ENCODE measurements at places on chromosomes 7 and 10. TPM values are rescaled to one million over a fixed set of nuclear protein-coding genes. Genes with fewer than 3 reads are reported as not detected.

DNA sequence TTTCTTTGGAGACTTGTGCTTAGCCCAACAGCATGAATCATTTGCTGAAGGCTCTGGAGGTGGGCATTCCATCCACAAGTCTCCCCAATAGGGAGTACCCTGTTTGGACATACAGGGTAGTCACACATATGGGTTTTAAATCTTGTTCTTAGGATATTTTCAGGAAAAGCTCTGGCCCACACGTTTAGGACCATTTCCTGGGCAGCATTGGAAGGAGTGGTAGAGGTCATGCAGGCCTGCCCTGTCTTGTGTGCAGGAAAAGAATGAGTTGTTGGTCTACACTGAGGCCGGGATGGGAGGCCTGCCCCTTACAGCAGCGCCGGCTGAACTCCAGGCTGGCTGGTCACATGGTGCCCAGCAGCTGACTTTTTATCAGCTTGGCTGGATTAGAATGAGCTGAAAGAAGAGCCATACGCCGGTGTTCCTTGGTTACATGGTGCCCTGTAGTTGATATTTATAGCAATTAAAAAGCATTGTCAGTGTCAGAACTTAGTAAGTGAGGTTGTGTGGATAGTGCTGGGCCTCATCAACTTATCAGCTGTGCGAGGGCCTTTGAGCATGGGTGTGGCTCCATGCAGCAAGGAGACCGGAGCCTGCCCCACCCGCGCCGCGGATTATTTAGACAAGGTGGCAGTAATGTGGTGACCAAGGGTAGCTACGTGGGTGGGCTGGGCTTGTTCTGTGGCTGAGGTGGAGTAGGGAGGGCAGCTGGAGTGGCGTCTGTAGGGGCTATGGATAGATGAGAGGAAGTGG, 28.6 kb downstream of the OGDH start:
- peaks cover 21% of the 10 kb centered on the region for H3K4me1 ChIP-seq
- H3K27ac ChIP-seq, result peak overlapping the region; percentile 91
- H3K36me3 ChIP-seq, result no peaks in the 10 kb centered on the region
- H3K4me3 ChIP-seq, result no peak overlapping the region

DNA sequence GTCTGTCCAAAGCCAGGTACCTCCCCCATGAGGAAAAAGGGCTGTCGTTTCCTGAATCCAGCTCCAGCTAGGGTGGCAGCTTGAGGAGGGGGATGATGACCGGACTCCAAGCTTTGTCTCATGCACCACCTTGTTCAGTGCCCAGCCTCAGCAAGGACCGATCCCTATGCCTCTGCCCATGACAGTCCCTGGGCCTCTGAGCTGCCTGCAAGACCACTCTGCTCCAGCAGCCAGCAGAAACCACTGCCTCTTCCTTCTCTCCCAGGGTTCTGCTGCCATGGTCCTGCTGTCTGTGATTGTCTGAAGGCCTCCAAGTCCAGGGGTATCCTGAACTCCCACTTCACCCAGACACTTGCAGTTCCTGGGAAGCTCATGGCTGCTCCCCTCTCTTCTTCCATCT, 21.3 kb upstream of the GDF10 start:
- no peaks in the 10 kb centered on the region for H3K36me3 ChIP-seq
- no peak overlapping the region for H3K4me3 ChIP-seq
- peak overlapping the region; percentile 81 for H3K27ac ChIP-seq
- no peaks in the 10 kb centered on the region for H3K4me1 ChIP-seq
- H3K27me3 ChIP-seq, result no peaks in the 10 kb centered on the region

PLAC9 gene
- 10.5 TPM for total RNA-seq

KEL gene
- total RNA-seq, result not detected

RBP3 gene
- total RNA-seq, result not detected

GRCh38 chr7:82449910-82450309, 6.3 kb upstream of the CACNA2D1 start:
- no peak for DNase-seq
- H3K36me3 ChIP-seq, result no peaks in the 10 kb centered on the region
- no peak overlapping the region for H3K4me3 ChIP-seq
- H3K27ac ChIP-seq, result no peak overlapping the region
- no peaks in the 10 kb centered on the region for H3K4me1 ChIP-seq
- no peaks in the 10 kb centered on the region for H3K27me3 ChIP-seq

PGAM2 gene
- total RNA-seq, result not detected

GRCh38 chr7:134908289-134908688, 78.0 kb upstream of the AGBL3 start:
- no peak for DNase-seq
- H3K4me1 ChIP-seq, result no peaks in the 10 kb centered on the region
- H3K27me3 ChIP-seq, result no peaks in the 10 kb centered on the region
- no peak overlapping the region for H3K4me3 ChIP-seq
- no peak overlapping the region for H3K27ac ChIP-seq
- no peaks in the 10 kb centered on the region for H3K36me3 ChIP-seq

CAV1 gene
- total RNA-seq, result 42.6 TPM

GRCh38 chr10:116664631-116665030, 43.9 kb downstream of the PNLIPRP2 start:
- no peak for DNase-seq
- no peak overlapping the region for H3K4me3 ChIP-seq
- H3K36me3 ChIP-seq, result no peaks in the 10 kb centered on the region
- H3K4me1 ChIP-seq, result no peaks in the 10 kb centered on the region
- no peaks in the 10 kb centered on the region for H3K27me3 ChIP-seq

DNA sequence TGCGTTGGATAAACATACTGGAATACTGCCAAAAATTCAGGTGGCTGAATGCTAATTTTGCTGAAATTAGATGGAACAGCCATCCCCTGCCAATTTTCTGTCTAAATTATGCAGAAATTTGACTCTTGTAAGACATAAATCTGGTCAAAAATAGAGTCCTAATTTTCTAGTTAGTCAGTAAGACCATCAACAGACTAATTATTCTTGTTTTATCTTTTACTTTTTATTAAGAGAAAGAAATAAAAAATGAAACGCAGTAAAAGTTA, 110.3 kb upstream of the GATA3 start:
- H3K27ac ChIP-seq, result no peak overlapping the region
- no peak for DNase-seq
- no peaks in the 10 kb centered on the region for H3K27me3 ChIP-seq
- no peaks in the 10 kb centered on the region for H3K36me3 ChIP-seq
- H3K4me3 ChIP-seq, result no peak overlapping the region

CALML3 gene
- not detected for total RNA-seq

EPHB6 gene
- total RNA-seq, result 8.0 TPM

CCDC3 gene
- 3.9 TPM for total RNA-seq

DNA sequence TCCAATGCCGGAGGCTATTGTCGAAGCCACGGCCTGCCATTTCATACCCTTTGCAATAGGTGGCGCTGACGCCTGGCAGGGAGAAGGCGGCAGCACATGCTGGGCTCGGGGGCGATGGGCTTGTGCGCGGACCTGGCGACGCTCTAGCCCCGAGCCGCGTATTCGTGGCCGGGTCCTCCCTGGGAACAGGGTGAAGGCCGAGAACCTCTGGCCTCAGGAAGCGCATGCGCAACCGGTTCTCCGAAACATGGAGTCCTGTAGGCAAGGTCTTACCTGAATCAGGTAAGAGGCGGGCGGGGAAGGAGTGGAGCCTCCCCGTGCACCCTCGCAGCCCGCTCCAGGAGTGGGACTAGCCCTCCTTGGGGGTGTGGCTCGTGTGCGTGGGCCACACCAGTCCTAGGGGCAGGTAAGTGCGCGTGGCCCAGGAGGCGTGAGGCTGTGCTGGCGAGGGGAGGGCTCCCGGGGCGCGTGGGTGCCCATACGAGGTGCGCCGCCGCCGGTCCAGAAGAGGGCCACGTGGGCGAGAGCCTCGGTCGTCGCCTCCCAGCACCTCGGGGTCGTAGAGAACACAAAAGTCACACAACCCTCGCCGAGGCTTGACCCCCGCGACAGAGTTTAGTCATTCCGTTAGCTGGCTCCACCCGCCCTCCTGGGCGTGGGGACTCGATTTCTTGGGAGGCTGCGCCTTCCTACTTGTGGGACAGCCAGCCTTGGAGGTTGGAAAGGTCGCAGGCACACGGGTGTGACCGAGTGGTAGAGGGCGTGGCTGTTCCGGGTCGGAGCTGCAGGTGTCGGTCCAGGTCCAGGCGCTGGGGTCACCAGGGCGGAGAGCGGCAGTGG, 5.6 kb upstream of the MEST start:
- H3K27me3 ChIP-seq, result no peaks in the 10 kb centered on the region
- peak; percentile 88 for DNase-seq
- H3K36me3 ChIP-seq, result no peaks in the 10 kb centered on the region

ADIRF gene
- total RNA-seq, result 401 TPM

DNA sequence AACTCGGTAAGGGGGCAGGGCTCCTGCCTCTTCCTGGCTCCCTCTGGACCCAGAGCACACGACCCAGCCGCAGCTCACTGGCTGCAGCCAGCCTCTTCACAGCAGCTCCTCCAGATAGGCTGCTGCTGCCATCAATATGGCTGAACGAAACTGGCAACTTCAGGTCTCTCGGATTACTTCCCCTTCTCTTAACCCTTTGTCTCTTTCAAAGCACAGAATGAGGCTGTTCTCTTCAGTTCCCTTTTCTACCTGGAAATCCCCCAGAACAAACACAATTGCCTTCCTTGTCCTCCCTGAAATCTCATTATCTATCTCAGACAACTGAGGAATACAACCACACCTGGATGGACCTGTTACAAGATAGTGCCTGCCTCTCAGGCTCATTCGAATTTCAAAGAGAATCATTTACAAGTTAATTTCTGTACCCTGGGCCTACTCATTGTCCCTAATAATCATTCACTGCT, 193.4 kb upstream of the MBL2 start:
- no peak overlapping the region for H3K4me3 ChIP-seq
- no peak for DNase-seq
- H3K27me3 ChIP-seq, result no peaks in the 10 kb centered on the region
- no peak overlapping the region for H3K27ac ChIP-seq
- no peaks in the 10 kb centered on the region for H3K36me3 ChIP-seq

DNA sequence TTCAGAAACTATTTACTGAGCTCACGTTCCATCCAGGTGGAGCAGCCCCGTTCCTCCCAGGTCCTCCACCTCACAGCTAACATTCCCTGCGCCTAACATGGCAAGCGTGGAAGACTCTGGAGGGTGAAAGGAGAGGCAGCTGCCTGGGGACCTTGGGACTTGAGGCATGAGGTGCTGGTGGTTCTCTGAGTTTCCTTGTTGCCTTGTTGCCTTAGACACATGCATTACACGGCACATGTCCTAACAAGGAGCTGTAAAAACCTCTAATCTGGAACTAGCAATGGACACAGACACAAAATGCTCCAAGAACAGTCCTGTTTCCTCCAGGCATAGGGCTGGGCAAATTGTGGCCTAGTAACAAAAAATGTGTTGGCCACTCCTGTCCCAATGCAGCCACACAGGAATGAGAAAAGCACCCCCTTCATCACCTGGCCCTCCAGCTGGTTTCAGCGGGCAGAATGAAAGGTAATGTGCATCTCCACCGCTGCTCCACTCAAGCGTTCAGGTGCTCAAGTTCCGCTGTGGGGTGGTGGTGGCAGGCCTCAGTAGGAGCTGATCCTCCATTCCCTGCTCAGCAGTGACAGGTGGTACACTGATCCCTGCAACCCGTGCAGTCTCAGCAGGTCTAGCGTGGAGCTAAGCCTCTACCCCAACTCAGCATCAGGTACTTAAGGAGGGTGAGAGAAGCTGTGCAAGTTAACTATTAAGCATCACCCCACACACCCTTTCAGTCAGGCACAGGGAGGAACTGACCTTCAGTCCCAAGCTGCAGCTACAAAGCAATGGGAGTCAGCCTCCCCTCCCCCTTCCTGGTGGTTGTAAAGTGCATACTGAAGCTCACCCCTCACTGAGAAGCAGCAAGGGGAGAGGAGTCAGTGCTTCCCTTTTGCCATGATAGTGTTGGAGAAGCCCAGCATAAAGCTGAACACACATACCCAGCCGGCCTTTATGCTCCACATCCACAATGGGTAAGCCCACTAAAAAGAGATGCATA, 382.8 kb downstream of the SDK1 start:
- no peaks in the 10 kb centered on the region for H3K36me3 ChIP-seq
- no peaks in the 10 kb centered on the region for H3K27me3 ChIP-seq
- no peak overlapping the region for H3K27ac ChIP-seq
- H3K4me3 ChIP-seq, result no peak overlapping the region
- DNase-seq, result no peak

GSTO2 gene
- total RNA-seq, result 15.5 TPM

- H3K4me3 ChIP-seq, result no peak overlapping the region
- no peak for DNase-seq
- H3K4me1 ChIP-seq, result no peaks in the 10 kb centered on the region
- H3K36me3 ChIP-seq, result no peaks in the 10 kb centered on the region
Observed at GRCh38 chr7:41053820-41054219, 649.1 kb downstream of the INHBA start.

DNA sequence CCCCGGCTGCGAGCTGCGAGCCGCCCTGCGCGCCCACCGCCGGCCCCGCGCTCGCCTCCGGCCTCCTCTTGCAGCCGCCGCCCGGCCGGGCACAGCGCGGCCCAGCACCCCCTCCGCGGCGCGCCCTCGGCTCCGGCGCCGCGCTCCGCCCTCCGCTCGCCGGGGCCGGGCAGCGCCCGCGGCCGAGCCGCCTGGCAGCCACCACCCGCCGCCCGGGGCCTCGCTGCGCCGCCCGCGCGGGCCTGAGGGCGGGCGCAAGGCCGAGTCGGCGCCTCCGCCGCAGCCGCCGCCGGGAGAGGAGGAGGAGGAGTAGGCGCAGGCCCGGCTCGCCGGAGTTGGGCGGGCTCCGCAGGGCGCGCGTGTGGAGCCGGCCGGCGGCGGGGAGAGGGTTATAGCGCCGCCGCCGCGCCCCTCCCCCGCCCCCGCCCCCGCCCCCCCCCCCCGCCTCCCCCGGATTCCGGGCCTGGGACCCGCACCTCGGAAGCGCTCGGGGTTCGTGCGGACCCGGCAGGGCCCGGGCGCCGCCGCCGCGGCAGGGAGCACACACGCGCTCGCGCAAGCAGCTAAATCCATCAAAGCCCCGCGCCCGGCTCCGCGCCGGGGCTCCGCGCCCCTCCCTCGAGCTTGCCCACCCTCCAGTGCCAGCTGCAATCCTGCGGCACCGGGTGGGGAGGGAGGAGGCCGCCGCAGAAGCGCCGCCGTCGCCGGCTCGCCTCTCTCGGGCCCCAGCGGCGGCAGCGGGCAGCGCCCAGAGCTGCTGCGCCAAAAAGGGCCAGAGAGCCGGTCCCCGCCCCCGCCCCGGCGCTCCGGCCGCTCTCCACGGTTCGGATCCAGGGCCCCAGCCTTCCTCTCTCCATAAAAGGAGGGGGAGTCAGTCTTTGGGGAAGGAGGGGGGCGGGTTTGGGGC, at the start of gene PDGFA:
TSS of gene PDGFA (minus strand) at position 363 of the 907 bp plus-strand sequence. CDS start 845 bp downstream, outside the sequence.
- H3K27ac ChIP-seq, result peak within 1 kb of the TSS; percentile 70
- peak; percentile 69 for DNase-seq
- H3K4me1 ChIP-seq, result peaks cover 13% of the 10 kb centered on the region
- H3K27me3 ChIP-seq, result no peaks in the 10 kb centered on the region
- peak within 1 kb of the TSS; percentile 79 for H3K4me3 ChIP-seq

NUP205 gene
- total RNA-seq, result 51.2 TPM

- no peaks in the 10 kb centered on the region for H3K4me1 ChIP-seq
- H3K4me3 ChIP-seq, result no peak overlapping the region
- no peaks in the 10 kb centered on the region for H3K27me3 ChIP-seq
- no peak overlapping the region for H3K27ac ChIP-seq
Observed at GRCh38 chr10:60382946-60383681, 6.6 kb downstream of the ANK3 start.

- H3K27me3 ChIP-seq, result no peaks in the 10 kb centered on the region
- no peaks in the 10 kb centered on the region for H3K36me3 ChIP-seq
- no peak overlapping the region for H3K4me3 ChIP-seq
- no peak overlapping the region for H3K27ac ChIP-seq
Observed at GRCh38 chr7:55591282-55591931, 19.1 kb upstream of the VOPP1 start.
